ENCODE measurements at places on chromosomes 4 and X.

DNA sequence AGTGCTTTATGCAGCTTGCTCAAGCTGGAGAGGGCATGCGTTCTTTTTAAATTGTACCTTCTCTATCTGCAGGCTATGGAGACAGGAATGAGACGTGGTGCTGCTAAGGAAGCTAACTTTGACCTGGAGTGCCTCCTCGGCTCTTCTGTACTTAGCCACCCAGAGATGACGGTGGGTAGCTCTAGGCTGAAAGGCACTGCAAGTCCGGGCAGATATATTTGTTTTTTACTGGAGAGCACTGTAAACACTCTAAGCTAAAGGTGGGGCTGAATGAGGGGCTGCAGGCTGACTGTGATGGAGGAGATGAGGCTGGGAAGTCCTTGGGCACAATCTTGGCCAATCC lies 12.1 kb downstream of the ELF4 start:
- DNase-seq = no peak

- DNase-seq = no peak
Observed at GRCh38 chr4:1050486-1051213, 39.2 kb downstream of the FGFRL1 start.

GRCh38 chr4:78625073-78625472 lies 73.5 kb downstream of the ANXA3 start:
- DNase-seq = no peak

DNA sequence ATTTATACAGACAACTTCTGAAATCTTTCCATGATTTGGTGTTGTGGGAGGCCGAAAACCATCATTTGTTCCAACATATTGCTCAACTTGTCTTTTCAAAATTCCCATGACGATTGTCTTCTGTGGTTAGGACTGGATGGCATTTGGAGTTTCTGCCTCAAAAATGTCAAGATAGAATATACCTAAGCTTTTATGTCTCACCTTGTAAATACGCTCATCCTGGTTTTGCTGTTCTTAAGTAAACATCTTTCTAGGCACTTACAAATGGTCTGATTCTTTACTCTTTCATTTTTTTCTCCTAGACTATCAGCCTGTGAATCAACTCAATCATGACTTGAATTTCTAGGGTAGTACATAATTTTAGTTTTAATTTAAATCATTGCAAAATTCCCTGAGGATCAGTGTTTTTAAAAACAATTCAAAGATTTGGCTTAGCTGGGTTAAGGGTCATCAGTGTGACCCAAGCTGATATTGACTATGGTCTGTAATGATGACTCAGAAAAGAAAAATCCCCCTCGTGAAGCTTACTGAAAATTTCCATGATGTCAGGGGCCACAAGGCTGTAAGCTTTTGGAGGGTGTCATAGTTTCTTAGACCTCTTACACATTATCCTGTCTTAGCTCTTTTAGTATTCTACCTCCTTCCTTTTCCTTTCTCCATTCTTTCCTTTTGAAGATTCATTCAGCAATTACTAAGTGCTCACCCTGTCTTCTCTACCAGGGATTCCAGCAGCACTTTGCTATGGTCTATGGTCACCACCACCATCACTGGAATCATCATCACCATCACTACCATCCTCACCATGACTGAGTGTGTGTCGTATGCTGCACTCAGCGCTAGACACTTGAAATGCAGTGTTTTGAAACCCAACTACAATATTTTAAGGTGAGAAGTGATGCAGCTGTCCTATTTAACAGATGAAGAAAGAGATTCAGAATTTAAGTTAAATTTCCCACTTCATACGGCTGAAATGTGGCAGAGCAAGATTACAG lies 124.4 kb downstream of the CPE start:
- DNase-seq = no peak

- DNase-seq = no peak
Observed at GRCh38 chr4:80989921-80990544, 40.5 kb upstream of the BMP3 start.
